ENCODE measurements at places on chromosomes 2 and 18.

GRCh38 chr2:224111576-224111975 lies 72.5 kb upstream of the SERPINE2 start:
- H3K4me1 ChIP-seq = no peaks in the 10 kb centered on the region
- no peaks in the 10 kb centered on the region for H3K27me3 ChIP-seq
- no peak overlapping the region for H3K4me3 ChIP-seq

DNA sequence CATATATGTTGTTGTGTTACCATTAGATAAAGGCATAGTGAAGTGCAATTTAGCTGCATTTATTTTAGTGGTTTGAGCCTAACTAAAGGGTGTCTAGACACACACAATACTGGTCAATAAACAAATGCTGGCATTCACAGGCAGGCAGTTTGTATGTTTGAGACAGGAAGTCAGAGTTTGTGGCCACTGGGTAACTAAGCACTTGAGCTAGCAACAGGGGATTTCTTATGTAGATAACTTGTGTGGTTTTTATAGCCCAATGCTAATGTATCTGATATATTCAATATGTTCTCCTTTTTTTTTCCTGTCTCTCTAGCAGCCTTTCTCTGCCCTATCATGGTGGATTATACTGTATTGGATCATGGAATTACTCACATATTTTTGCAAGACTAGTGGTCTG lies 38.1 kb downstream of the LRRTM4 start:
- no peak for DNase-seq
- H3K4me1 ChIP-seq = no peaks in the 10 kb centered on the region
- no peaks in the 10 kb centered on the region for H3K36me3 ChIP-seq

DNA sequence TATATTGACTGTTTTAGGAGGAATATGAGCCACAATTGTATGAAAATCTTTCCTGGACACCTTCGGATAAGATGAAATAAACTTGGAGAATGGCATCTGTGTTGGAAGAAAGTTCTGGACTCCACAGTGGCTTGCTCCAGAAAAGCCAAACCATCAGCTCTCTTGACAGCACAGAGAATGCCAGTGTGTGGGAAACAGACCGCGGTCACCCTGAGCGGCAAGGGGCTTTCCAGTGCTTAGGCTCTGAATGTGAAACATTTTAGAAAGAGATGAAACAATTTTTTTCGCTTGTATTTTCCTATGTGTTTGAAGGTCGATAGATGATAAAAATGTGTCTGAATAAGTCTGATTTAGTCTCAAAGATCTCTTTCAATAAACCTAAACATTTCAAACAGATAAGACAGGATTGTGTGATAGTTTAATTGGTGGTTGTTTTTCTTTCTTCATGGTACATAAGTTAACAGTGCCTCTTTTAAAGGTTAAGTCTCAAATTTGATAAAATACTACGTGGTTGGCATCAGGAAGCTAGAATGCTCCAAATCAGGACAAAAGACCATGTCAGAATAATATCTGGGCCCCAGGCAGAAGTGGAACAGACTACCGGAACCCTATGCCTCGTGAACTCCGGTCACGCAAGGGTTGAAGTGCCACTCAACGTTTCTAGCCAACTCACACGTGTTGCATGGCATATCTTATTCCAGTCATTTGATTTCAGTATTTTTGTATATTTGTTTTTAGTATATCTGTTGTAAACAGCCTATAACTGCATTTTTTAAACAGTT lies 28.9 kb downstream of the PTGR3 start:
- H3K36me3 ChIP-seq = no peaks in the 10 kb centered on the region
- H3K27me3 ChIP-seq = no peaks in the 10 kb centered on the region
- H3K4me1 ChIP-seq = peaks cover 12% of the 10 kb centered on the region
- no peak overlapping the region for H3K4me3 ChIP-seq
- no peak for DNase-seq

DNA sequence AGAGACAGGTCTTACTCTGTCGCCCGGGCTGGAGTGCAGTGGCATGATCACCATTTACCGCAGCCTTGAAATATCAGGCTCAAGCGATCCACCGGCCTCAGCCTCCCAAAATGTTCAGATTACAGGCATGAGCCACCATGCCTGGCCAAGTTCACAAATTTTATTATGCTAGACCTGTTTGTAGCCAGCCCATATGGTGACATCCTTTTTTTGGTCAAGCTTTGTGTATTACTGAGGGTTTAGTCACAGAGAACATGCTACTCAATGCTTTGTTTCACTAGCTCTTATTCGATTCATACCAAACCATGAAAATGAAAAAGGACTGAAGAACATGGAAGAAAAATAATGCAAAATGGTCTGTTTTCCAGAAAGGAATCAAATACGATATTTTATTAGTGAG lies 41.4 kb downstream of the DGKD start:
- no peaks in the 10 kb centered on the region for H3K27me3 ChIP-seq
- H3K4me3 ChIP-seq = no peak overlapping the region
- no peak for DNase-seq
- no peak overlapping the region for H3K27ac ChIP-seq

DNA sequence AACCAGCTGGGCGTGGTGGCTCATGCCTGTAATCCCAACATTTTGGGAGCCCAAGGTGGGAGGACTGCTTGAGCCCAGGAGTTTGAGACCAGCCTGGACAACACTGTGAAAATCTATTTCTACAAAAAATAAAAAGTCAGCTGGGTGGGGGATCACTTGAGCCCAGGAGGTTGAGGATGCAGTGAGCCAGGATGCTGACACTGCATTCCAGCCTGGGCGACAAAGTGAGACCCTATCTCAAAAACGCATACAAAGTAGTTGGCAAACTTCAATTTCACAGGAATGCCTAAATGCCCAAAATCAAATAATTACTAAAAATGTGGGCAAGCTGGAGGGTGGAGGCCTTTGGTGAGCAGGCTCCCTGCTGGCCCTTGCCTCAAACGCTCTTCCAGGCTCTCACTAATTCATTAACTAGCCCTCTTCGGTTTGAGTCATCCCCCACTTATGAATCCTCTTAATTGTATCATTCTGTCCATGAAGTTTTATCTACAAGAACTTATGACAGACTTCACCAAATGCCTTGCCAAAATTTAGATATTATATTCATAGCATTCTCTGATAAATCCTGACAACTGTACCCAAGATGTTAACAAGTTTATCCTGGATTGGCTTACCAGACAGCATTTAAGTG lies 68.7 kb upstream of the ZFP36L2 start:
- no peak overlapping the region for H3K4me3 ChIP-seq
- no peak overlapping the region for H3K27ac ChIP-seq
- H3K27me3 ChIP-seq = no peaks in the 10 kb centered on the region
- peaks cover 9% of the 10 kb centered on the region for H3K4me1 ChIP-seq

GRCh38 chr2:20097889-20098714 lies 46.7 kb upstream of the LAPTM4A start:
- no peak overlapping the region for H3K27ac ChIP-seq
- H3K27me3 ChIP-seq = no peaks in the 10 kb centered on the region
- no peak overlapping the region for H3K4me3 ChIP-seq
- DNase-seq = no peak
- peaks cover 21% of the 10 kb centered on the region for H3K4me1 ChIP-seq

GRCh38 chr2:203399031-203399430 lies 70.8 kb downstream of the ABI2 start:
- peaks cover 38% of the 10 kb centered on the region for H3K4me1 ChIP-seq
- H3K36me3 ChIP-seq = peaks cover 44% of the 10 kb centered on the region
- no peaks in the 10 kb centered on the region for H3K27me3 ChIP-seq
